ENCODE measurements at places on chromosomes 2 and 18.

DNA sequence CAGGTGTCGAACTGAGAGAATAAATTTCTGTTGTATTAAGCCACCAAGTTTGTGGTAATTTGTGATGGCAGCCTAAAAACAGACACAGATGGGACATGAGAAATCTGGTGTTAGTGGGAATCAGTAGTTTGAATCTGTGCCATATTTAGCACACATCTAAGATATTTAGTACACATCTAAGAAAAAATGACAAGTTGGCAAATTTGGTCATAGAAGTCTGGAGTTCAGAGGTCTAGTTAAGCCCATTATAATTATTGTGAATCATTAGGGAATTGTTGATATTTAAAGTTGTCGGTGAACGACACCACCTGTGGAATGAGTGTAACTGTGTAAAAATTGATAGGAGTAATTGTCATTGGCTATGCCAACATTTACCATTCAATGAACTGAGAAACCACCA lies 1138.8 kb upstream of the TMEFF2 start:
- DNase-seq, result no peak

GRCh38 chr2:136844546-136844945 lies 79.2 kb downstream of the THSD7B start:
- DNase-seq, result no peak

- no peak for DNase-seq
Measured at GRCh38 chr2:25276569-25277465, 64.9 kb downstream of the DNMT3A start.

GRCh38 chr2:68119504-68119903 lies 38.2 kb upstream of the PNO1 start:
- DNase-seq, result no peak

GRCh38 chr2:165428926-165429325 lies 40.6 kb upstream of the CSRNP3 start:
- DNase-seq, result no peak

- DNase-seq, result no peak
Measured at GRCh38 chr2:96770442-96771202, 9.9 kb downstream of the CNNM4 start.

DNA sequence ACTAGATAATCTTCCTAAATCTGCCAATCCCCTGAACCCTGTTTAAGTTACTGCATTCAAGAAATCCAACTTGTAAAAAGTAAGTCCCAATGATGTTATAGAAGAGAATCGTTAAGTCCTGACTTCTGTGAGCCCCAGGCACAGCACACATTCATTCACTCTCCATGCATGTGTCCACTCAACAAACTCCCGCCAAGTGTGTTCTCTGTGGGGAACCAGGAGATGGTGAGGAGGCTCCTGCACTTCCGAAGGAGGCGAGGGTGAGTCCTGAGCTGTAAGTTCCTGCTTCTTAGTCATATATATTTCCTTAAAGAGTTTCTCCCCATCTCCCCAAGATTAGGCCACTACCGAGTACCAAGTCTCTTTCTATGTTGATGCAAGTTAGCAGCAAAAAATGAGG lies 635.0 kb upstream of the ID2 start:
- no peak for DNase-seq

DNA sequence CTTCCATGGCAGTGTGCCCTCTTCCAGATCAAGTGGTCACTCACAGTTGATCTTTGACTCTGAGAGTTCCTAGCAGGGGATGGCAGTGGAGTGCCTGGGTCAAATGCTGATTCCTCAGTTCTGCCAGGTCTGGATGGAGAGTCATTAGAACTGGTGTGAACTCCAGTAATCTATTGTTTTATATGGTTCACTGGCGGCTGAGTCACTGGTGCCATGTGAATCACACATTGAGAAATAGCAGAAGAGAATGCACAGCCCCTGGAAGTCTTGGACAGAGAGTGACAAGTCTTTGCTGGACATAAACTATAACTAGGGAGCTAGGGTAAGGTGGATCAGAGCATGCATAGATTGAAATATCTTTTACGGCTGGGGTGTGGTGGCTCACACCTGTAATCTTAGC lies 86.9 kb downstream of the EIF2AK3 start:
- DNase-seq, result no peak

- DNase-seq, result no peak
Measured at GRCh38 chr2:67880291-67880761, 182.5 kb downstream of the C1D start.
